RWPE1 (cell line): ENCODE measurements at places on chromosomes 6 and 20.

GRCh38 chr20:64069614-64070243 is 6.7 kb downstream of the TCEA2 start:
- peak; percentile 72 for DNase-seq

- DNase-seq = no peak
Measured at GRCh38 chr6:118768904-118769325, 117.5 kb upstream of the CEP85L start.

DNA sequence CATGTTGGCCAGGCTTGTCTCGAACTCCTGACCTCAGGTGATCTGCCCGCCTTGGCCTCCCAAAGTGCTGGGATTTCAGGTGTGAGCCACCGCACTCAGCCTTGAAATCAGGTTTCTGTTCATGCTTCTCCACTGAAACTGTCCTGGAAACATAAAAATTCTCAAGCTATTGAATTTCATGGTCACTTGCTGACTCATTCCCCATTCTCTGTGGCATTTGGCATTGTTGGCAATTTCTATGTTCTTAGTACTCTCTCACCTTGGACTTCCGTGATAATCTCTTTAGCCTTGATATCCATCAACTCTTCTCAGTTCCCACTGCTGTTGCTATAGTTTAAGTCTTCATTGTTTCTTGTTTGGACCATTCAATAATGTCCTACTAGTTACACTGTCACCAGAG is 6.2 kb downstream of the SEL1L2 start:
- no peak for DNase-seq

GRCh38 chr20:258269-258858 is 840 bp downstream of the DEFB132 start:
- no peak for DNase-seq

- no peak for DNase-seq
Measured at GRCh38 chr6:136860043-136860442, 37.7 kb downstream of the PEX7 start.

DNA sequence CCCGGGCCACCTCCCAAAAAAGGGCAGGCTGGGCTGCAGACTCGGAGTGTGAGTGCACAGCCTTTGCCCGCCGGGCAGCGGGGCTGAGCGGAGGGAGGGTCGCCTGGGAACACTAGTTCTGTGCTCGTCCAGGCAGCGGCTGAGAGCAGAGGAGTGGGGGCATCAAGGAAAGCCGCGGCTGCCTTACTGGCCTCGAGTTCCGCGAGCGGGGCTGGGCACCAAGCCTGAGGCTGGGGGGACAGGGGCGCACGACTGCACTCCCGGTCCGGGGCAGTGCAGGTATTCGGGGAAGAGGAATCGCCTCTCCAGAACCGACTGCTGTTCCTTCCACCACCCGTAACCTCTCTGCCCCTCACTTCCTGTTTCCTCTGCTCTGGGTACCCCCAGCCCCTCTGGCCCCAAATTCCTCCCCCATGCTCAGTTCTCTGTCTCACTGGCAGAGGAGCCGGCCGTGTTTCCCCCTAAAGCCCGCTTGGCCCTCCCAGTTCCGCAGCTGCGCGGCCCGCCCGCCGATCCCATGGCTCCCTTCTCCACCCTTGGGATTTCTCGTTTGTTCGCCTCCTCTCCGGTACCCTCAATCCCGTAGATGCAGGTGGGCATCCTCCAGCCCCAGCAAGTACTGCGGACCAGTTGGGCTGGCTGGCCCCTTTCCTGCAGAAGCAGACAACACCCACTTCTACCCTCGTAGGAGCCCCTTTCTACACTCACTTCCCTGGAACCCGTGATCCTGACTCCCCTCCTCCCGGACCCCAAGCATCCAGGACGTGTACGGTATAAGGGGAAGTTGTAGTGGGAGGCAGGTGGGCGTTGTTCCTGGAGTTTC is 5.1 kb downstream of the RING1 start:
- DNase-seq = no peak

DNA sequence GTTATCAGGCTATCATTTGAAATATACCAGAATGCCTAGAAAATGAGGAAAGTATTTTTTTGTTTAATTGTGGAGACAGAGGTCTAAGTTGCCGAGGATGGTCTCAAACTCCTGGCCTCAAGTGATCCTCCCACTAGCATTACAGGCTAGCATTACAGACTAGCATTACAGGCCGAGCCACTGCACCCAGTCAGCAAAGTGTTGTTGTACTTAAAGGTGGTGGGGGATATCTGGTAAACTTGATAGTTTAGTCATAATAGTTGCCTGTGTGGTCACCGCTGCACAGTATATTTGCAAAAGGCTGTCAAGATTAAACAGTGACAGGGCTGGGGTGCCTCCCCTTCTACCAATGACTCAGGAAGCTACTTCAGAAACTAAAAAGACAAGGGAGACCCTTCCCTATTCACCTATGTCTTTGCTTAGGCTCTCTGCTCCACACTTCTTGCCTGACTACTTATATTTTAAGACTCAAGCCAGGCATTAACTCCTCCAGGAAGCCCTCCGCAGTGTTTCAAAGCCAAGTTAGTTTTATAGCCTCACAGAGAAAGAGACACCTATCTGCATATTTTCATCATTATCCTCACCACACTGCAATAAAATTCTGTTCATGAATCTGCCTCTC is 3.1 kb upstream of the AKIRIN2 start:
- DNase-seq = no peak

DNA sequence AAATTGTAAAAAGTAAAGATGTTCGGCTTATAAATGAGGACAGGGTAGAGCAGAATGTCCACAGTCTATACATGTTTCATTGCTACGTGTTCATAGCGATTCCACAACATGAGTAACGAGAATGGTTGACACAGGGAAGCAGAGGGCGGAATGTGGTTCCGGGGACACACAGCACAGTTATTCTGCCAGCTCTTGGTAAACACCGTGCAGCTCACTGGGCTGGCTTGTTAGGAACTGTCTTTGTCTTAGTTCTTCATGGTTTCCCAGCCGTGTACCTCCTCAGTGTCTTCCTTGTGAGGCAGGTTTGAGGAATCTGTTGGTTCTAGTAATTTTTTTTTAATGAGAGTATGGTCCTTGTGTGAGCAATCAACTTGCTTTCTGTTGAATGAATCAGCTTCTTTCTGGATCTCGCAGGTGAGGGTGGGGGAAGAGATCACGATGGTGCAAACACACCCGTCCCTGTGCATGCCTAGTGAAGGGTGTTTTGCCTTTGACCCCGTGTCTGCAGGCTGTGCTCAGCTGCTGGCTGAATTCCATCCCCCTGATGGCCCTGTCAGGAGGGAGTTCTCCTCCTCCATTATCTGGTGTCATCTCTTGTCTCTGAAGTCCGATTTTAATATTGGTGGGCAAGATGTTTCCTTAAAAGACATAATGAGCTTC is 168.2 kb downstream of the SMOC2 start:
- DNase-seq = peak; percentile 58

DNA sequence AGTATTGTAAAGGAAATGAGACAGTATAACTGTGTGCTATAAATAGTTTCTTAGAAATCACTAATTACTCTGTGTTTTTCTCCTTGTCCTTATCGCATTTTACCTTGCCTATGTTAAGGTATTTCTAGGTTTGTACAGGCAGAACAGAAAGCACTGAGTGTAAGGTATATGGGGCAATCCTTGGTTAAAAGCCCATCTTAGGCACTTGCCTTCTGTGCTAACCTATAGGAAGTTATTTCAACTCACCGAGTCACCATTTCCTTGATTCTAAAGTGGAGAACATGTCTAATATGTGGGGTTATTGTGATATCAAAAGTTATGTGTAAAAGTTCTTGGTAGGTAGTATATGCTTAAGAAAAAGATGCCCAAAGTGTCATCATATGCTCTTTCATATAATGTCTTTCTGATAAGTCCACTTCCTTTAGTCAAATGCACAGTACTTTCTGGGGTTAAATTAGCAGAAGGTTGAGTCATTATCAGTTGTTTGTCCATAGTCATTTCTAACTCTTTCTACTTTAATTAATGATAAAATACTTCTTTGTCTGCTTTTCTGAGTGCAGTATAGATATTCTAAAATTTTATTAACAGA is 276.4 kb downstream of the UTRN start:
- no peak for DNase-seq

DNA sequence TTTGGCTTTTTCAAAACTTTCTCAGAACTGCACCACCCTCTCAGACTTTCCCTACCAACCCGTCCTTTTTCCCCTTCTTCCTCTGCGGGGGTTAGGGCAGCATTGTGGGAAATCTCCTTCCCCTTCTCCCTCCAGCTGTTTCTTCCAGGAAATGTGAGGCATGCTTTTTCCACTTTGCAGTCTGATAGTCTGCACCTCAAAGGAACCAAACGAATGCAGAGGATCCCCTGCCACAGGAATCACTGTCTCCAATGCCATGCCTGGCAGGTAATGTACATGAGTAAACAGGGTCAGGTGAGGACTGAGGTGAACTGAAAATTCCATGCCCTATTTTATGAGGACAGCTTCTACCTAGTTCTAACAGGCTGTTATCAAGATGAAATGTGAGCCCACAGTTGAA is 218.4 kb downstream of the BCAS1 start:
- DNase-seq = no peak

DNA sequence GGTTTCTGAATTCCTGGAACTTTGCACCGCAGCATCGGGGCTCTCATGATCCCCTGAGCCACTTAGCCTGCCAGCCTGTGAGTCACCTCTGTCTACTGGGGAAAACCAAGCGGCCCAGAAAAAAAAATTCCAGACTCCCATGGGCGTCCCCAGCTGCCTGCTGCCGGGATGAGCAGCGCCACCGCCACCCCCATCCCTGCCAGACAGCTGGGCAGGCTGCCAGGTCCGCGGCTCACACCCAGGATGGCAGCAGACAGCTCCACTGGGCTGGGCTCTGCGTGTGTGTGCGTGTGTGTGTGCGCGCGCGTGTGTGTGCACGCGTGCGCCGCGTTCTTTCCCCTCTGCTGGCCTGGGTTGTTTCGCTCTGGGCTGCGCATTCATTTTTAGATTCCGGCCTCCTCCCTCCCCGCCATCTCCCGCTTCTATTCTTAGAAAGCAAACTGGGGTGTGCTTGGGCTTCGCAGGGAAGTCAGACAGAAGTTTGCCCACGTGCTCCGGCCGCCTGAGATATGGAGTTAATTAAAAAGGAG is 38.9 kb upstream of the PMEPA1 start:
- peak; percentile 97 for DNase-seq

DNA sequence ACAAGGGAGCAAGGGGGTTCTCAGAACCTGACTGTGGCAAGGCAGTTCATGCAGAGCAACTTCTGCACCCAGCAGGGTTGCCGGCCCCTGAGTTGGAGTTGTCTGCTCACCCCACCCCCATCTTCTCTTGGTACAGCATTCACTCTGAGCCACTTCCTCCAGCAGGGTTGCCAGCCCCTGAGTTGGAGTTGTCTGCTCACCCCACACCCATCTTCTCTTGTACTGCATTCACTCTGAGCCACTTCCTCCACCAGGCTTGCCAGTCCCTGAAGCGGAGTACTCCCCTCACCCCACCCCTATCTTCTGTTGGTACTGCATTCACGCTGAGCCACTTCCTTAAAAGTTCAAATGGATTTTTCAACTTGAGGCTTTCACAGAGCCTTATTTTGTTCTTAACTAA is 79.7 kb upstream of the SYNDIG1 start:
- DNase-seq = no peak

DNA sequence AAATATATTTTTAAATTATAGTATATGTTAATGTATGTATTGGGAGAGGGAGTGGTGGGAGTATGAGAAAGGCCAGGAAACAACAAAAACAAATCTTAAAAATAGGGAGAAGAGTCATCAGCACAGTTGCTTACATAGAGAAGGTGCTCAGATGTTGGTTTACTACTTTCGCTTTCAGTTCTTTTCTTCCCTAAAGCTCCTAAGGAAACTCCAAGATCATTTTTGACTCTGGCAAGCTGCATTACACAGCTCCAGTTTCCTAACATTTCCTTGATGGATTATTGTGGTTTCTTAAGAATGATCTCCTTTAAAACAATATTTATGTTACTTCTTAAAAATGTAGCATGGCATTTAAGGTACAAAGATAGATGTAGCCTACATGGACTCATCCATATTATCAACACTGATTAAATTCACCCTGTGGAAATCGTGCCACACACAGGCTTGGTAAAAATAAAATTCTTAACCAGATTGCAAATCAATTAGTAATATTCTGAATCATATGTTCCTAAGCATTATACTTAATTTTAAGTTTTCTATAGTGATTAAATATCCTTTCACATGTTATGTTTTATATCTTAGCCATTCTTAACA is 118.0 kb upstream of the MAN1A1 start:
- DNase-seq = no peak

DNA sequence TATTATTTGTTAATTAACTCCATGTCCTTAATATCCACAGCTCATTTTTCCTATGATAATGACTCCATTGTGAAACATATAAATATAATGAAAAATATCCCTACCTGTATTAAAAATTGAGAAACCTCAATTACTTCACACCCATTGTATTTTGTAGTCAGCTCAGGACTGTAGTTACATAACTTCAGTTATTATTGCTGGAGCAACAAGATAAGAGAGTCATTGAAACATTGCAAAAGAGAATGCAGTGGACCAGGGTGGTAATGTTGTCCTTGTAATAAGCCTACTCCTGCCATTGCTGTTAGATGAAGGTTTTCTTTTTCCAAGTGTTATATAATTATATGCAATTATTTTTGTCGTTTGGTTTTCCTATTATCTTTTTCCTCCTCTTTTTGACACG is 184.4 kb downstream of the PRL start:
- no peak for DNase-seq

DNA sequence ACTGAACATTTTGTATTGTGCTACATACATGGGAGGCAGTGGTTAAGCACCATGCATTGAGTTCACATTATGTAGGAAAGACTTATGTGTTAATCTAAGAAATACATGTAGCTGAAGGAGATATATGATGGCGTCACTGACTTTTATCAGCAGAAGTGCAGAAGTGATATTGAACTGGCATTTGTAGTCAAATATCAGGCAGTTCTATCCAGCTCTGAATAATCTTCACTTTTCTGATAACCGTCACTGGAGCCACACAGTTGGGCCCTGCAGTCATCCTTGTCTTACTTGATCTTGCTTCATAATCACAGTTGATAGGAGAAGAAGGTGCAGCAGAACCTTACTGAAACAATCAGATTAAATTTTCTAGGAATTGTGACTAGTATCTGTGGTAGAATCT is 26.4 kb downstream of the CRISP1 start:
- no peak for DNase-seq

DNA sequence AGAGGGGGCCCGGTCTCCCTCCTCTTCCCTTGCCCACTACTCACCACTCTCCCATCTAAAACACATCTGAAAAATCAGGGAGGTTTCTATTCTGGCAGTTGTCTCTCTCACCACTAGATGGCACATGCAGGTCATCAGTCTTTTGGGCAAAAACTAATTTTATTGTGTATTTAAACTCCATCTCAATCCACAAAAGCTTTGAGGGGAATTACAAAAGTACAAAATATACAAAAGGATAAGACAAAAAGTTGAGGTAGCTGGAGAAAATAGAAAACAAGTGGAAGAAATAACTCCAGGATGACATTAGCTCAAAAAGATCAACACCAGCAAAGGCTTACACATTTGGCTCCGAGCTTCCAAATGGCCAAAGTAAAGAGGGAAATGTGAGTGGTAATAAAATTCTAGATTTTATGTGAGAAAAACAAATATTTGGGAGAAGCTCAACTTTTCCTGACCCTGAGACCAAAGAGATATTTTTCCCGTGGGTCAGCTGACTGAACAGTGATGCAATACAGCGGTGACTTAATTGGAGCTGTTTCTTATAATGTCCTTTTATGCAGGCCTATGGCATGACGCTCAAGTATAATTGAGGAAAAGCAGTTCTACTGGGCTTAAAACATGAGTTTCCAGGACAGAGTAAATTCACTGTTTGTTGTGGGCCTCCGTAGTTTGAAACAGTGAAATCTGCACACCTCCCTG is 79.8 kb upstream of the CHD6 start:
- peak; percentile 51 for DNase-seq

- DNase-seq = no peak
Measured at GRCh38 chr6:107991061-107991460, 33.1 kb upstream of the SEC63 start.

- DNase-seq = no peak
Measured at GRCh38 chr6:35052694-35053565, 88.2 kb downstream of the TCP11 start.
